ENCODE measurements at places on chromosomes 16 and 17.

GRCh38 chr16:86994651-86995171, 322.5 kb downstream of the C16orf95 start:
- DNase-seq: no peak

- DNase-seq: no peak
These were observed 13.0 kb downstream of the TOB1 start for GRCh38 chr17:50853015-50853615.

- no peak for DNase-seq
These were observed 435.5 kb downstream of the MAF start for GRCh38 chr16:79165079-79165478.

DNA sequence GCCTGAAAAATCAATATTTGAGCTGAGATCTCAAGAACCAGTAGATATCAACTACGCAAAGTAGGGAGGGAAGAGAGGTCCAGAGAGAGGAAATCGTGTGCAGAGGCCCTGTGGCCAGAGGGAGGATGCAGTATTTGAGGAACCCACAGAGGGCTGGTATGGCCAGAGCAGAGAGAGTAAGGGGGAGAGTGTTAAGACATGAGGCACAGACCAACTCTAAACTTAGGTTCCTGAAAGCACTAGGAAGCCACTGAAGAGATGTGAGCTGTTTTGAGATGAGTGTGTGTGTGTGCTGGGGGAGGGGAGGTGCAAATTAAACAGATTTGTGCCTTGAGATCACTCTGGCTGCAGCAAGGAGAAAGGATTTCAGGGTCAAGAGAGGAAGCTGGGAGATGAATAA, 10.9 kb downstream of the SLC13A2 start:
- DNase-seq: no peak

DNA sequence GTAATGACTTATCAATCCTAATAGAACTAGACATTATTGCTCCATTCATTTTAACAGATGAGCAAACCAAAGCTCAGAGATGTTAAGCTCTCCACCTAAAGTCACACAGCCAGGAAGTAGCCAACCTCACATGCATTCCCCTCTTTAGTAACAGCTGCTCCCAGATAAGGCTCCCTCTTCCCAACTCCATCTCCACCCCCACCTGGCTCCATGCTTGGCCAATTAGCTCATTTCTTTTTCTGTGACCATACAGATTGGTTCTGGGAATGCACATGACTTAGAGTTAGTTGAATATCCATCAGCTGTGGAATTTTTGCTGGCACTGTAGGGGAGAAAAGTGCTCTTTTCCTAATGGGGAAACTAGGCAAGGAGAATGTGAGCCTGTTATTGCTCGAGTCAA, 13.0 kb downstream of the CBLN1 start:
- no peak for DNase-seq

GRCh38 chr16:85479972-85480726, 133.0 kb upstream of the GSE1 start:
- DNase-seq: no peak

GRCh38 chr16:16861546-16861945, 482.6 kb downstream of the NPIPA7 start:
- peak; percentile 4 for DNase-seq

DNA sequence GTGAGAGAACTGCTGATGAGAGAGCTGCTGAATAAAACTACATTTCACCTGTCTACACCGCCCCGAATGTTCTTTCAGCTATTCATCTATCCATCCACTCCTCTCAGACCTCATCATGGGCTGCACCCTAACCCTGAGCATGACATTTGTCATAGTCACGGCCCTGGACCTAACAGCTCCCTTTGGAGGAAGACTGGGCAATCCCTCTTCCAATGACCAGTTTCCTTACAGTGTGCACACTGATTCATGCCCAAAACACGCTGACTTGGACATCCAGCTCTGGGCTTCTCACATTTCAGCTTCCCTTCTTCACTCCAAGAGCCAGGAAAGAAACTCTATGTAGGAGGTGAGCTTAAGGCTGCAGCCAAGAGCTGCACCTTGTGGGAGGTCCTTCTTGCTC, 41.8 kb upstream of the ARL4D start:
- no peak for DNase-seq

DNA sequence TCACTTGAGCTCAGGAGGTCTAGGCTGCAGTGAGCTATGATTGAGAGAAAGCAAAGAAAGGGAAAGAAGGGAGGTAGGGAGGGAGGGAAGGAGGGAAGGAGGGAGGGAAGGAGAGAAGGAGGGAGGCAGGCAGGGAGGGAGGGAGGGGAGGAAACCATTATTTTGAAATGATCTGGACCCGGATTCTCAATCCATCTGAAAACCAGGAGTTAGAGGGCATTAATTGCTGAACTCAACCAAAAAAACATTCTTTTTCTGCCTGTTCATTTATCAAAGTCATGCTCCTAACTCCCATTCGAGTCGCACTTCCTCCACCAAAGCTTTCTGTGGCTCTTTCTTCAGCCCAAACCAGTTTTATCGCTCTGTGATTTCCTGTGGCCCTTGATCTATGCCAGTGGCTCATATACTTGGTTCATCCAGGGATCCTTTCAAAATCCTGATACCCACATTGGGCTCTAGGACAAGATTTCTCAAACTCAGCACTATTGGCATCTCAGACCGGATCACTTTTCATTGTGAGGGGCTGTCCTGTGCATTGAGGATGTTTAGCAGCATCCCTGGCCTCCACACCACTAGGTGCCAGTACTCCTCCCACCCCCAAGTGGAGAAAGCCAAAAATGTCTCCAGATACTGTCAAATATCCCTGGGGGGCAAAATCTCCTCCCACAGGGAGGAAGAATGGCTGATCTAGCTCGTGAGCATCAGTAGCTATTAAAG, 38.2 kb downstream of the CMTM4 start:
- no peak for DNase-seq

DNA sequence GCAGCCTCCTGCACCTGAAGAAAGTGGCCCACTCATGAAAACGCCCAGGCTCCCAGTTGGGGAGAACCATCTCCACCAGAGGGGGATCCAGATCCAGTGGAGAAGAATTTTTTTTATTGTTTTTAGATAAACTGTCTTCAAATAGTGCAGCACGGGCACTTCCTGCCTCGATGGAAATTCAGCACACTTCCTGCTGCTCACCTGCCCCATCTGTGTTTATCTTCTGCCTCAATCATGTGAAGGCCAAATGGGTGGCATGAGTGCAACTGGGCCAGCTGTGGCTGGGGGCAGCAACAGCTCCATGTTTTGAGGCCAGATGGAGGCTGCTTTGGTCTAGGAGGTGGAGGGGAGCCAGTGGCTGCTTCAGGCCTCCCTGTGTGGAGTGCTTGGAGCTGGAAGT, 75.9 kb upstream of the WSB1 start:
- DNase-seq: no peak

DNA sequence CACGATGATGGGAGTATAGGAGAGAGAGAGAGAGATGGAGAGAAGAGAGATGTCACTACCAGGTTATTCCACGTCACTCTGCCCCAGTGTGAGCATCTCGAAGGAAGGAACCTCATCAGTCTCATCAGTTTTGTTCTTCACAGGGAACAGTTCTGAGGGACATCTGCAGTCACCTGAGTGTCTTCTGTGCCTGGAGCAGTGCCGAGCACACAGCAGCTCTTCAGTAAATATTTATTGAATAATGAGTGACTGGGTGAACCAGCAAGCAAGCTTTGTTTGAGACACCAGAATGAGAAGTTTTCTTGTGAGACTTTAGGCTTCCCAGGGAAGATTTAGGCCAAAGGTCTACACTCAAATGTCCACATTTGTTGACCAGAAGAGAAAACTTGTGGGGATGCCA, 142.4 kb upstream of the IRX3 start:
- no peak for DNase-seq

GRCh38 chr17:57425431-57425830, 169.1 kb downstream of the MSI2 start:
- no peak for DNase-seq

DNA sequence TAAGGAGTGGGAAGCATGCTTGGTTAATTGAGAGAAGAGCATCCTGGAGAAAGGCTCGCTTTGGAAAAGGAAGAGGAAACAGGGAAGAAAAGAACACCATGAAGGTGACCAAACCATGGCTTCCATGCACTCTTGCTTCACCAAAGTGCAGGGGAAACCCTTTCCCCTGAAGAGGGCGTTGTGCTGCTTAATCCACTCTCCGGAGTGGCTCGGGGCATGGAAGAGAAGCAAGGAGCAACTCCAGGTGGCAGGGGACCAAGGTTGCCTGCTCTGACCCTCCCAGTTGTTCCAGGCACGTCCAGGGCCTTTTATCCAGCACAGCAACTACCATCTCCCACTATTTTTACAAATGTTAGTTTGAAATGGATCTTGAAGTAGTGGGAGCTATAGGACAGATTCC, 108.1 kb downstream of the STX8 start:
- no peak for DNase-seq

Data from cerebellum (tissue), 4 donors.